Suppressor macrophage treated with lipopolysaccharide for 4 hours (primary cell): ENCODE measurements at places on chromosomes 16 and 17.

DNA sequence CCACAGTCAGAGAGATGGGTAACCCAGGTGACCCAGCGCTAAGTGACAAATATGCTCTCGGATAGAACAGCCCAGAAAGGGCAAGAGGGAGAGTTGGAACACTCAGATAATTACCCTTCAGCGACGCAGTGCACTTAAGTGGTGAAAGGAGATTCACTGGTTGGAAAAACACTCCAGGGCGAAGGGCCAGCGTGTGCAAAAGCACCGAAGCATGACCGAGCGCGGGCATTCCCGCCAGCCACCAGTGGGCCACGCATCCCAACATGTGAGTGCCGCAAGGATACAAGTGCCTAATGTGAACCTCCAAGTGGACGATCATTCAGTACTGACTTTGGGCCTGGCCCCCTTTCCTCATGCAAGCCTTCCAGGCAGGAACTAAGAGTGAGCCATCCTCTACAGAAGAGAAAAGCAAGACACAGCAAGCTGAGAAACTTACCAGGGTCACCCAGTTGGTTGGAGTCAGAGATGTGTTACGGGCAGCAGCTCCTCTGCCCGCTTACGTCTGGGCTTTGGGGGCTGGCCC, 258.4 kb downstream of the C16orf95 start:
- no peak for DNase-seq

DNA sequence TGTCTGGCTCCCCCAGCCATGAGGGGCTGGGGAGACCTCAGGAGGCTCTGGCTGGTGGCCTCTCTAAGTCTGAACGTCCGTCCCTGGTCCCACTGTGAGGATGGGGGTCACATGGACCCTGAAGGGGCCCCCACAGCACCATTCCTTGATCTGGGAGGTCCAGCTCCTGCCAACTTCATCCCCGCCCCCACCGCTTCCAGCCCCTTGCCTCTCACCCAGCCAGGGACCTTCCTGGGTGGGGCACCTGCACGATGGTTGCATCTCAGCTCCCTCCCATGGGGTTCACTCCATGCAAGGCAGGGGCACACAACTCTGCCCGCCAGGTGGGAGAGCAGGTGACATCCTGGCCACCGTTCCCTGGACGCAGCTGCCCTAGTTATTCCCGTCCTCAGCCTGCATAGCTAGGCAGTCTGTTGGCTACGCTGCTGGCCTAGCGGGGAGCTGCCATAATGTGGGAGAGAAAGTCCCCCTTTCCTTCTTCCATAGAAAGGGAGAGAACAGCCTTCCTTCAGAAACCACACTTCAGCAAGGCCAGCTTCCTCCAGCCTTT, 217.9 kb upstream of the RPL38 start:
- DNase-seq = no peak

- no peak for DNase-seq
Observed at GRCh38 chr17:82239401-82239925, 10.6 kb downstream of the SLC16A3 start.

- DNase-seq = no peak
Observed at GRCh38 chr17:22286337-22287041, 594.2 kb downstream of the KCNJ18 start.

DNA sequence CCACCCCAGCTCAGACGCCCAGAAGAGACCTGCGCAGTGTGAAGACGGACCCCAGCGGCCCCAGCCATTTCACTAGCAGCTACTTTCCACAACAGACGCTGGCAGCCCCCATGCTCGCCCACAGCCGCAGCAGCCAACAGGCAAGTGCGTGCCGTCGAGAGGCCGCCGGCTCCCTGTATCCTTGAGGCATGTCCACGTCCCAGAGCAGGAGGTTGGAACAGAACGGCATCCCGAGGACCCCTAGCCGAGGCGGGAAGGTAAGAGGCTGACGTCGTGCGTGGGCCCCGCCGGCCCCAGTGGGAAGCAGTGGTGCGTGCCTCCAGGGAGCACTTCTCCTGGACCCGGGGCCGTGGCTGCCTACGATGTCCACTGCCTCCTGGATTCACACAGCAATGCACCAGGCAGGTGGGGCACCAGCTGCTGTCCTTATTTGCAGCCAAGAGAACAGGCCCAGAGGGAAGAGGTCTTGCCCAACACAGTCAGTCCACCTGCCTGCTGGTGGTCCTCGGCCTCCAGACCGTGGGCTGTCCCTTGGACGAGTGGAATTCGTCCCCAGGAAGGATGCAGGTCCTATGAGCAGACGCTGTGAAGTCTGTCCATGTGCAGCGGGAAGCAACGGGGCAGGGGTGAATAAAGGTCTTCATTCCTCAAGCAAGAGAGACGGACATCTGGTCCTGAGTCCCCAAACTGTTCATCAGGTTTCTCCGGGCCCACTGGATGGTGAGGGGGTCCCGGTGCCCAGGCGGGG, 38.5 kb downstream of the SLC7A5 start:
- no peak for DNase-seq

DNA sequence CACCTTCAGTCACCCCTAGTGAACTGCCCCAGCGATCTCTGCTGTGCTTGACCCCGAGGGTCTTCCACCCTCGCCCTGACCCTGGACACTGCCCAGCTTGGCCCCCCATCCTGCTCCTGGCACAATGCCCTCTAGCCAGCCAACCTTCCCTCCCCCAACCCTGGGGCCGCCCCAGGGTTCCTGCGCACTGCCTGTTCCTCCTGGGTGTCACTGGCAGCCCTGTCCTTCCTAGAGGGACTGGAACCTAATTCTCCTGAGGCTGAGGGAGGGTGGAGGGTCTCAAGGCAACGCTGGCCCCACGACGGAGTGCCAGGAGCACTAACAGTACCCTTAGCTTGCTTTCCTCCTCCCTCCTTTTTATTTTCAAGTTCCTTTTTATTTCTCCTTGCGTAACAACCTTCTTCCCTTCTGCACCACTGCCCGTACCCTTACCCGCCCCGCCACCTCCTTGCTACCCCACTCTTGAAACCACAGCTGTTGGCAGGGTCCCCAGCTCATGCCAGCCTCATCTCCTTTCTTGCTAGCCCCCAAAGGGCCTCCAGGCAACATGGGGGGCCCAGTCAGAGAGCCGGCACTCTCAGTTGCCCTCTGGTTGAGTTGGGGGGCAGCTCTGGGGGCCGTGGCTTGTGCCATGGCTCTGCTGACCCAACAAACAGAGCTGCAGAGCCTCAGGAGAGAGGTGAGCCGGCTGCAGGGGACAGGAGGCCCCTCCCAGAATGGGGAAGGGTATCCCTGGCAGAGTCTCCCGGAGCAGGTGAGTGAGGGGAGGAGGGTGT, at the start of gene TNFSF13:
Gene TNFSF13 (plus strand): TSS at position 207 of the 776 bp plus-strand sequence. CDS start 290 bp downstream, at position 497.
- peak; percentile 46 for DNase-seq

DNA sequence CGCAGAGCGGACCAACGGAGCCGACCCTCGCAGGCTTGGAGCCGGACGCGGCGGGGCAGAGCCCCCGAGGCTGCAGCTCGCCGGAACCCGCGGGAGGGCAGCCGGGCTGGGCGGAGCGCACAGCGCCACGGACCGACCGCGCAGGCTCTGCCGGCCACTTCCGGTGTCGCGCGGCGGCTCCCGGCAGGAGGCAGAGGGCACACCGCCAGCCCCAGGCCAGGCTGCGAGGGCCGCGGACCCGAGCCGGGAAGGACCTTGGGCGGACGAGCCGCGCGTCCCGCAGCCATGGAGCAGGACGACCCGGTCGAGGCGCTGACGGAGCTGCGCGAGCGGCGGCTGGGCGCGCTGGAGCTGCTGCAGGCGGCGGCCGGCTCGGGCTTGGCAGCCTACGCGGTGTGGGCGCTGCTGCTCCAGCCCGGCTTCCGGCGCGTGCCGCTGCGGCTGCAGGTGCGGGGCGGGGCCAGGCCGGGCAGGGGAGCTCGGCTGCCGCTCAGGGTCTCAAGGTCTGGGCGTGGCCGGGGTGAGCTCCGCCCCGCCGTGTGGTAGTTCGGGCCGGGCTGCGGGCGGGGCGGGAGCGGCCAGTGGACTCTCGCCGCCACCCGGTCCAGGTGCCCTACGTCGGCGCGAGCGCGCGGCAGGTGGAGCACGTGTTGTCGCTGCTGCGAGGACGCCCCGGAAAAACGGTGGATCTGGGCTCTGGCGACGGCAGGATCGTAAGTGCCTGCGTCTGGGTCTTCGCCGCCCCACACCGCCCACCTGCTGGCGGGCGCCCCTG, at the start of gene ANTKMT:
Gene ANTKMT (plus strand): TSS at position 157 of the 775 bp plus-strand sequence. CDS start 129 bp downstream, at position 286.
- DNase-seq = peak; percentile 85

DNA sequence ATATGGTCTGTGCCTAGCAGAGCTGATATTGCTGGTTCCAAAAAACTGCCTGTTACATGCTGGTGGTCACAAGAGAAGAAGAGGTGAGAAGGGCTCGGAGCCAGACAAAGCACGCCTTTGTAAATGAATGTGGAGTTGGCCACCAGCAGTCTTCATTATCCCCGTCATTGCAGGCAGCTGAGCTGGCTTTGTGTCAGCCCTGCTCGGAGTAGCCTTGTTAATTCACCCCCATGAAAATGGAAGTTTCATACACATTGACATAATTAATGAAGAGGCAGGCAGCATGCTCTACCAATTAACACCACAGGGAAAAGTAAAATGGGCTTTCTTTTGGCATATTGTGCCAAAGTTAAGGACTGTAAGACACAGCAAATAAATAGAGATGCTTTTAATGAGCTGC, 113.7 kb upstream of the RBFOX1 start:
- no peak for DNase-seq

- DNase-seq = no peak
Observed at GRCh38 chr16:78523212-78523985, 423.9 kb downstream of the WWOX start.

DNA sequence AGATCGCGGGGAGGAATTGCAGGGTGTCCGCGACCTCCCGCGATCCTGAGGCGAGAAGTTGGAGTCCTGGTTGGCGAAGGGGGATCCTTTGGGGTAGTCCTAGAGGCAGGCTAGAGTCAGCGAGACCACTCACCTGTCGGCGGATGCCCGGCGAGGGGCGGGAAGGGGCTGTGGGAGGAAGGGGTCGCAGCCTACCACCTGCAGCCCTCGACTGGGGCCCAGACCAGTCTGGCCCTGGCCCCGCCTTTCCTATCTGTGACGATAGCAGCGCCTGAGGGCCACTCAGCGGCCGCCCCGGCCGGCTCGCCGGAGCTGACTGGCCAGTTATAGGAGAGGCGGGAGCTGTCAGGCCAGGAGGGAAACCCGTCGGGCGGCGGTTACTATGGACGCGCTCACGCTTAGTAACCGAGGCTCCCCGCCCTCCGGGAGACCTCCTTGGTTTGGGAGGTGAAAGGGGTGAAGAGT, at the start of gene TEKT3:
Gene TEKT3 (minus strand): TSS at position 213 of the 465 bp plus-strand sequence. CDS start 10,012 bp downstream, outside the sequence.
- peak; percentile 57 for DNase-seq

DNA sequence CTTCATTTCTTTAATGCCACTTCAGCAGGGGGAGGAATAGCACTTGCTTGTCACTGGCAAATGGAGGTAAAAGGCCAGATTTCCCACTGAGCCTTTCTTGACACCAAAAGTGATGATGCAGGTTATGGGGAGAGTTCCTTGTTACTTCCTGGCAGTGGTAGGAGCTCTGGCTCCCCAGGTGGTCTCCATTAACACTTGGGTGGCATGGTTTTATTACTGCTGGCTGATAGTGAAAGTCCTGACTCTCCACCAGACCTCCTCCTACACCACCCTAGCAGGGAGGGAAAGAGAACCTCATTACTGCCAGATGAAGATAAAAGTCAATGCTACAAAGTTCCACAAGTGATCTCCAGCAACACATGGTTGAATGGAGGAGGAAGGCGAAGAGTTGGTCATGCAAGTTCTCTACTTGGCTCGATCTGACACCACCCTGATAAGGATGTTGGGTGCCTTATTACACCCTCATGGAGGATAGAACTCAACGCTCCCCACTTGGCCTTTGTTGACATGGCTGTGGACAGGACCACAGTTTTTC, 152.7 kb upstream of the GNAO1 start:
- no peak for DNase-seq

DNA sequence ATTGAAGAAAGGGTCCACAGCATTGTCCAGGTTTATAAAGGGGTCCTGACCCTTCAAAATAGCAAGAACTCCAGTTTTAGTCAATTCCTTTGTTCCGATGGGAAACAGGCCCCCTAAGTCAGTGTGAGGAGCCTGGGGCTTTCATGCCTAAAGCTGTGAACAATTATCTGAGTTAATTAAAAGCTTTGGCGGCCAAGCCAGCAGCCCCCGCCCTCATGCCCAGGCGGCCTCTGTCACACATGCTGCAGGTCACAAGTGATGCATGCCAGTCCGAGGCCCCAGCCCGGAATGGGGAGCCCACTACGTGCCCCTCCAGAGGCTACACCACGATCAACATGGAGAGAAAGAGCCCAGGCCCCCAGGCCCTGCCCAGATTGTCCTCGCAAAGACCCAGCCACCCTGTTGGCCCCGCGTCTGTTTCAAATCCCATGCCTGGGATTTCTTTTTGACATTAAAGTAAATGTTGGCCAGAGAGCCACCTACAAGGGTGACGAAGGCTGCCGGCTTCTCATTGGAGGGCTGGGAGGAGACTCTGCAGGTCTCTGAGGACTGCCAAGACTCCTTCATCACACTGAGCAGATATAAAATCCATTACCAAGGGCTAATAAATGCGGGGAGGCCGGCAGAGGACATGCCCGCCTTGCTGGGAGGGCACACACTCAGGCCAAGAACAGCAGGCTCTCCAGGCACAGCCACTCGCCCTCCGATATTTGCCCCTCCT, 14.5 kb upstream of the PITPNM3 start:
- no peak for DNase-seq

DNA sequence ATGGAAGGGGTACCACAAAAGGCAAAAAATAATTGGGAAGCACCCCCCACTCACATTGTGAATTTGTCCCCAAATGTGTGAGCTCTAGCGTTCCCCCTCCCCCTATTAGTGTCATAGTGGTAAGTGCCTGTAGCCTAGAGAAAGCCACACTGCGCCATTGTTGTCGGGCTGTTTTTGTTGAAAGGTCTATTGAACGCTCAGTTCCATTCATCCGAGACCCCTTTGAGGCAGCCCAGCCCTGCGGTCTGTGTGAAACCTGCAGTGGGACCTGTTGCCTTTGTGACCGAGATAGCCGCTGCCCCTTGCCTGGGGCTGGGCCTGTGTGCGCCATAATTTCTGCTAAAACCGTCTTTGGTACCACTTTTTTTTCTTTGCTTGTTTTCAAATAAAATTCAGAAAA, 3.0 kb downstream of the JPT2 start:
- no peak for DNase-seq

GRCh38 chr16:11698271-11698689, 30.0 kb downstream of the SNN start:
- DNase-seq = no peak

DNA sequence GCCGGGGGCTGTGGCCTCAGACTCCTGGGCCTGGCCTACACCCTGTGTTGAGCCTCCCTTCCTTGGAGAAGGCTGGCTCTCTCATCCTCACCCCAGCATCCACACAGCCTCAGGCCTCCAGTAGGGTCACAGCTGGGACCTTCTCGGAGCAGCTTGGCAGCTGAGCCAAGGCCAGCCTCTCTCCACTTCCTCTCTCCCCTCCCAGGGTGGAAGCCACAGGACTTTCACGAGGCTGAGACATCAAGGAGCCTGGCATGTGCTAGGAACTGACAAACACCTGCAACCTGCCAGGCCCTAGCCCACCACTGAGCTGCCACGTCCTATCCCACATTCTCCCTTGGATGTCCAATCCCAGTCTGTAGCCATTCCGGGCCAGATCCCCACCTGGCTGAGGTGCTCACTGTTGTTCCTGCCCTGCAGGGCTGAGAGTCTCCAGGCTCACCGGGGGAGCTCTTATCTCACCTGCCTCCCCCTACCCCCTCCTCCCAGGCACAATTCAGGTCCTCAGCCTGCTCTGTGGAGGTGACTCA, 3.1 kb downstream of the MMP15 start:
- DNase-seq = no peak

GRCh38 chr16:16042076-16042475, 92.7 kb downstream of the ABCC1 start:
- no peak for DNase-seq

- DNase-seq = peak; percentile 70
Observed at GRCh38 chr17:1179818-1180742, at the start of gene ABR. TSS of gene ABR (minus strand) at chr17:1179981. CDS start at chr17:1179727, 254 bp downstream.

- no peak for DNase-seq
Observed at GRCh38 chr16:16830973-16831372, 452.0 kb downstream of the NPIPA7 start.

- DNase-seq = no peak
Observed at GRCh38 chr17:12085076-12085949, 64.6 kb downstream of the MAP2K4 start.
